NB4 (cell line): ENCODE measurements at places on chromosomes 3 and 15.

DNA sequence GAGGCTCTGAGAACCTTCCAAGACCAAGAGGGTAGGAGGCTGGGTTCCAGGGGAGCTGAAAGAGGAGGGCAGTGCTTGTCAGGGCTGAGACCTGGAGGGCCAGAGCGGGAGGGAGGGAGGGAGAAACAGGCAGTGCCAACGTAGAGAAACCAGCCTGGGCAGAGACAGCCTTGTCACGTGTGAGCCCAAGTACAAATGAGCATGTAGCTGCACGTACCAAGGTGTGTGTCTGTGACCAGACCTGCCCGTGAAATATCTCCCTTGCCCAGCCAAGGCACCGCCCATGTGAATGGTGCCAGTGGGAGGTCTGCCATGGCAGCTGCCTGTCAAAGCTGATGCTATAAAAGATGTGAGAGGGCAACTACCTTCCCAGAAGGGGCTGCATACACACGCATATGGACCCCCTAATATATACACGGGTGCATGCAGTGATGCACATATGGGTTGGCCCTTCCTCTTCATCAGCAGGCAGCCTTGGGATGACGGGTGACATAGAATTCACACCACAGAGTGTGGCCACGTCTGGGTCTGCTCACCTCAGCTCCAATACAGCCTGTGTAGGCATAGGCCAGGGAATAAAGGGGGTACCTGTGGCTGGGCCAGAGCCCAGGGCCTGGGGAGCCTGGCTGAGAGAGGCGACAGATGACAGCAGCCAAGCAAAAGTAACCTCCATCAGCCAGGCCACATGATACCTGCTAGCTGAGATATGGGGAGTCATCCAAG, 7.8 kb upstream of the CTDSPL start:
- no peak for DNase-seq

- DNase-seq = no peak
Observed at GRCh38 chr3:184846496-184846895, 34.5 kb downstream of the VPS8 start.

DNA sequence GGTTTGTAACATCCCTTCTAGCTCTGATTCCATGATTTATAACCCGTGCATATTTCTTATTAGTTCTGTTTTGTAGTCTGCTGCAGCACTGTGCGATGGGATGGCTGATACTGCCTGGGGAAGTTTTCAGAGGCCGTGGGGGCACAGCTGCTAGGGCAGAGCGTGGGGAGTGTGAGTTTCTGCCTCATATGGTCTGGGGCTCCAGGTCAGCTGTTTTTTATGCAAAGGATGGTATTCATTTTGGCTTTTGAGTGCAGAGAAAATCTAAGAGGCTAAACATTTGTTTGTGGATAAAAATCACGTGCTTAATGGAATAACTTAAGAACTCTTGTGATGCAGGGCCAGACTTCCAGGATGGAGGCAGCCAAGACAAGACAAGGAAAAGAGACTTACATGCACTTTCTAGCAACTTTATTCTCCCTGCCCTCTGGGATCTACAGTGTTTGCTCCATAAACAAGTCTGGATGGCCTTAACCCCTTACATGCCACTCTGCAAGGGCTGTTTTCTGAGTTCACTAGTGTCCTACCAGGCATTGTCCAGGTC, 45.5 kb upstream of the CFAP161 start:
- no peak for DNase-seq

DNA sequence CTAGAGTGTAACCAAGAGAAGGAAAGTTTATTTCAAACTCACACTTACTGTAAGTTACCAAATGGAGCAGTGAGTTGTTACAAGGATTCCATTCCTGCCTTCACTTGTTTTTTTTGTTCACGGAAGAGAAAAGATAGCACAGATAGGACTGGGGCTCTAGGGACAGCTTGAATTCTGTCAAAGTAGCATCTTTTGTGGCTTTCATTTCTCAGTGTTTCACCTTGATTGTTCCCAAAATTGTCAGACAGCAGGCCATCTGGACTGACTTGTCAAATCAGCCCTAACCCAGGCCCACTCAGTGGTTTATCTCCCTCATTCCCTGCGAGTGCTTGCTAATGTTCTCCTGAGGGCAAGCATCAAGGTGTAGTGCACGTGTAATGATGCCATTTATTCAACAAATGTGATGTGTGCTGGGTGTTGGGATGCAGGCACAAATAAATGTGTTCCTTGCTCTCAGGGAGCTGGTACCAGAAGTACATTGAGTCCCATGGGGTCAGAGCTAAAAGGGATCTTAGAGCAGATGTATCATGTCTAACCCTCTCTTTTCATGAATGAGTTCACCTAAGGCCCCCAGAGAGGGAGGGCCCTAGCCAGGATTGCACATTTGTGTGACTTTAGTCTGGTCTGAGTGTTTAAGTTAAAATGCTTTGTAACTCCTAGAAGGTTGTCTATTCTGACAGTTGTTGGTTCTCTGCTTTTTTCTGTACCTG, 49.1 kb downstream of the PDHB start:
- no peak for DNase-seq

- no peak for DNase-seq
Observed at GRCh38 chr3:167606836-167607235, 46.9 kb downstream of the WDR49 start.

DNA sequence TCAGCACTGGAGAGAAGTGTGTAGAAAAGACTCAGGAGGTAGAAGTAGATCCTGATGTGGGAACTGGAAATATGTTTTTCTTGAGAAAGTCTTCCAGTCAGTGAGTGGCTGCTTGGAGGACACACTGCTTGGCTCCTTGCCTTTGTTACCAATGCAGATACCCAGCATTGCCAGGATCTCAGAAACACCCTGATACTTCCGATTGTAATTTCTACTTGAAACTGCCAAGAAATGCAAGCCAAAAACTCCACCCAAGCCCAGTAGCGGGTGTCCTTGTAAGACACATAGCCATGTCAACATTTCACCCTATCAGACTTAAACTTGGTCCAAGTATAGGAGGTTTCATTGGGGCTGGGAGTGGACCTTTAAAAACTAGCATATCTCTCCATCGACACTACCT, 141.8 kb downstream of the ALDH1A2 start:
- no peak for DNase-seq

DNA sequence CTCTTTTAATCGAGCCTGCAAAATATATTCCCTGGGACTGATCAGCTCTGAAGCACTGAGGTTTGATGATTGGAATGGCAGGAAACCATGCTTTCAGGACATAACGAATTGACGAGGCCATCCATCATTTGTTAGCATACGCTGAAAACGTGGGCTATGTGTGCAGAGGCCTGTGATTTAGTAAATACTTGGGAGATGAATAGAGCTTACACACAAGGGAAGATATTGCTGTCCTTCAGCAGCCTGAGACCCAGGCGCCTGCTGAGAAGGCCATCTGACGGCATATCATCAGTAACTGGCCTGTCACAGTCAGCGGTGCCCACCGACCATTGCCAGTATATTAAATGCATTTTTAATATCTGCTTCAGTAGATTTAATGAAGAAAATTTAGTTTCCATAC, 16.2 kb downstream of the CDIN1 start:
- DNase-seq = no peak

GRCh38 chr15:29139540-29140459, 129.8 kb downstream of the NSMCE3 start:
- peak; percentile 55 for DNase-seq

DNA sequence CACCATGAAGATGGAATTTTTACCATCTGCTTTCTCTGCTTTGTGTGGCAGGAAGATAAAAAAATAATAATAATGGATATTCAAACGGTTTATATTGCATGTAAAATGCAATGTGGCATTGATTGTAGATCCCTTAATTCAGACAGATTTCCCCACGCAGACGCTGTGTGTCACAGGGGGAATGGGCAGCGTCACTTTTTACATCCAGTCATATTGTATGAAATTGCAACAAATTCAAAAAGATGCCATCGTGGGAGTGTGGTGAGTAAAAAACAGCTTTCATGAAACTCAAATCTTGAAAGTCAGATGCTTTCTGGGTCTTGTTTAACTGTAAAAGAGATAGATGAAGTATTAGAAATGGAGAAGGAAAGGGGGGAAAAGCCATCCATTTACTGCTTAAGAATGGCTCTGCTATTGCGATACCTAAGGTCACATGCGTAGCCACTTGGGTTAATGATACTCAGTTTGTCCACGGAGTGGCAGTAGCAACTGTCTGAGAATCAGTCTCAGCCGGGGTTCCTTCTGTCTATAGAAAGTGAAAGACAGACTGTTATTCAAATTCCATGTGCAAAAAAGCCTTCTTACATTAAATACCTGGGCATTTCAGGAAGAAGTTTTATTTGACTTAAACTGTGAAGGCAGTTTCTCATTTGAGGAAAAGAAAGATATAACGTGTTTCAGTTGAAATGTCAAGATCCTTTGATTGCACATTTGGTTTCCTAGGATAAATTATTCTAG, 28.5 kb downstream of the BTD start:
- DNase-seq = peak; percentile 83

DNA sequence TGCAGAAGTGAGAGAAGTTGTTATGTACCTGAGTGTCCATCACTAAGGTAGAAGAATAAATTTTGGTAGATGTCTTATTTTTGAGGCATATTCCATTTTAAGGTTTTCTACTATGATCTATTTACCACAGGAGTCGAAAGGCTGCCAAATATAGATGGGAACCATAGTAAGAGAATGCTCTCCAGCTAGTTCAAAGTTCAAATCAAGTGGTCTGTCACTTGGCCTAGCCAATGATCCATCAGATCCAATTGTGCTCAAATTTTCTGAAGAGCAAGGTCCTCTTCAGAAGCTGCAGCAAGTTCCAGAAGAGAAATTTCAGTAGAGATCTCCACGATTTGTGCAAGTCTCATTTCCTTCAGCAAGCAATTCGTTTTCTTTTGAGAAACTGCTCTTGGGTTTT, 10.9 kb downstream of the PROS1 start:
- DNase-seq = no peak

GRCh38 chr3:64815195-64815631, 127.4 kb upstream of the ADAMTS9 start:
- DNase-seq = no peak

DNA sequence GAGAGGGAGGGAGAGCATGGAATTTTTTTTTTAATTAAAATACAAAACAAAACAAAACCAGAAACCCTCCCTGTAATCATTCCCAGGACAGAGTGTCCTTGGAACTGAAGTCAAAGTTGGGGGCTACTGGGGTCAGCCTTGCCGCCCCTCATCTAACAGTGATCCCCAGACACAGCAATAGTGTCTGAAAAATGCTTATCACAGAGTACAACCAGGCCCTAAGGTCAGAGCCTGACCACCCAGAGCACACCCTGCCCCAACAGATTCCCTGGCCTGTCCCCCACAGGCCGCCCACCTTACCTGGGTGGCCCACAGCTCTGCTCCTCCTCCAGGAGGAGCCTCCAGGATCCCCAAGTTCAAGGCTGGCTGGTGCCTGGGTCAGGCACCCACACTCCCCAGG, 101.6 kb upstream of the LINGO1 start:
- DNase-seq = no peak

- no peak for DNase-seq
Observed at GRCh38 chr3:162629372-162629771, 1132.8 kb downstream of the OTOL1 start.

DNA sequence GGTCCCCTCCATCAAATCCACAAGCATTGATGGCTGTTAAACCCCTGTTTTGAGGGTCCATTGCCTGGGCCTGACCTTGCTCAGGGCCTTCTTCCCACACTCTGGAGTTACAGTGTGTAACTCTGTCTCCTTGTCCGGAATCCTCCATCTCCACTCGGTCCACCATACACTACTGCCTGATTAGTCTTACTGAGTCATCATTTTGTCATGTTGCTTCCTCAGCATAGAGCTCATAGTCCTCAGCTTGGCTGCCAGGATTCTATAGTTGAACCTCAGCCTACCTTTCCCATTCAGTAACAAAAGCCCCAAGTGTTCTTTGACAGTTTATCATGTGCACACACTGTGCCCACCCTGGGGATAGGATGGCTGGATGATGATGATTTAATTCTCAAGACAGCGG, 113.0 kb downstream of the PDE8A start:
- DNase-seq = no peak

GRCh38 chr3:107028086-107028485, 349.2 kb upstream of the CCDC54 start:
- no peak for DNase-seq

GRCh38 chr3:100185847-100186246, 71.5 kb upstream of the FILIP1L start:
- no peak for DNase-seq

DNA sequence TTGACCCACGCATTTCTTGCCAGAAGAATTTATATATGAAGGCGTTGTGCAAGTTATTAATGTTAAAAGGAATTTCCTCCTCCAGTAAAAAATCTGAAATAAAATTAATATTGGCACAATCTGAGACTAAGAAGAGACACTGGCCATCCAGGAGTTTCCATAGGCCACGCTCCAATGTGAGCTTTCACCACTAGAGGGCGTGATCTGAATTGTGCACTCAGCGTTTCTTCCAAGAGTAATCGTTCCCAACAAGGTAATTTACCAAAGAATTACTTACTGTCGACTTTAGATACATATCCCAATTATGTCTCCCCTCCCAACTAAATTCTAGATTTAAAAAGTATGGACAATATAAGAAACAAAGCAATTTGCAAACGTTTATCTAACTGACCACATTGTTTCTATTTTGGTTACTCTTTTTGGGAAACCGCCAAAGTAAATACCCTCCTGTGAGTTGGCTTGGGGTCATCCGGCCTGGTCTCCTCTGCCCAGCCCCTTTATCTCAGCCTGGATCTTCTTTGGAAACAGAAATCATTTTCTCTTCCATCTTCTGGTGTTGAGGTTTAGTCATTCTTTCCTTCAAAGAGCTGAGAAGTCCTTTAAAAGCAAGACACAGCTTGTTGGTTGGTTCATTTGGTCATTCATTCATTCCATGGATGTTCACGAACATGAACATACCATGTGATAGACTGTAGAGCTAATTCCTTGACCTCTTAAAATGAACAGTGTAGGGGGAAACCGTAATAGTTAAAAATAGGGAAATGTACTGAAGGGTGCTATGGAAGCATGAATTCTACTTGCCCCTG, 26.2 kb downstream of the POLR2M start:
- DNase-seq = peak; percentile 57

GRCh38 chr3:43153216-43154083, 47.6 kb upstream of the POMGNT2 start:
- no peak for DNase-seq

DNA sequence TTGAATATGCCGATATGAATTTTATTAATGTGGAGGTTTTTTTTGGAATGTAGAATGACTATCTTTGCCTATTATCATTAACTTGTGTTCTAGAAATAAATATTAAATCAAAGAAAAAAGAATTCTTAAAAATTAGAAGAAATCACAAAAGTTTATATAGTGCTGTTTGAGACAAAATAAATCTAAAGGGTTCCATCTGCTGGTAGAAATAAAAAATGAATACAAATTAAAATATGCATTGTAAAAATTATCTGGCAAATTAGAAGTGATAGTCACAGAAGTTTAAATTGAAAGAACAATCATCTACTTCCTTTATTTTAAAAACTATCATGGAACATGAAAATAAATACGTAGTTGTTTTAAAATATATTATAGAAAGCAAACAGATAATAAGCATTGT, 22.7 kb upstream of the ZBTB20 start:
- DNase-seq = no peak
